Myometrial cell (primary cell): ENCODE measurements at places on chromosomes 5 and 9. TPM values are rescaled to one million over a fixed set of nuclear protein-coding genes. Genes with fewer than 3 reads are reported as not detected.

Gene IRX1
- total RNA-seq = not detected in 2 replicates

Gene LRRTM2
- total RNA-seq = not detected in 2 replicates

Gene CDK9
- 26.6 and 28.3 TPM in 2 replicates for total RNA-seq

Gene GPR150
- total RNA-seq = 0.18 and 0.86 TPM in 2 replicates

Gene PTGR1
- total RNA-seq = 106 and 114 TPM in 2 replicates

Gene ADRA1B
- under 0.01 TPM in 1 of 2 replicates, not detected in the other for total RNA-seq

Gene SLC23A1
- total RNA-seq = not detected in 2 replicates

Gene GLDC
- total RNA-seq = 1.8 and 4.0 TPM in 2 replicates

Gene NAIF1
- 9.2 and 14.4 TPM in 2 replicates for total RNA-seq

Gene NUTM2F
- total RNA-seq = not detected in 2 replicates

Gene PAPPA
- total RNA-seq = 5.5 and 7.3 TPM in 2 replicates

Gene ADGRD2
- not detected in 2 replicates for total RNA-seq

Gene SOHLH1
- not detected in 2 replicates for total RNA-seq

Gene SOWAHA
- under 0.01 TPM in 1 of 2 replicates, not detected in the other for total RNA-seq

Gene GPX8
- 149 and 187 TPM in 2 replicates for total RNA-seq

Gene TCF7
- total RNA-seq = 2.6 and 3.0 TPM in 2 replicates
